ENCODE measurements at places on chromosomes 2 and 18. TPM values are rescaled to one million over a fixed set of nuclear protein-coding genes. Genes with fewer than 3 reads are reported as not detected.
A peak's percentile ranks its signal among the peaks of the same experiment; 100 is the strongest.

Gene SDC1
- total RNA-seq = 128 TPM

GRCh38 chr2:240765007-240765406, 55.0 kb downstream of the KIF1A start:
- H3K4me3 ChIP-seq = no peak overlapping the region
- H3K27ac ChIP-seq = no peak overlapping the region
- H3K36me3 ChIP-seq = no peaks in the 10 kb centered on the region
- no peaks in the 10 kb centered on the region for H3K4me1 ChIP-seq

DNA sequence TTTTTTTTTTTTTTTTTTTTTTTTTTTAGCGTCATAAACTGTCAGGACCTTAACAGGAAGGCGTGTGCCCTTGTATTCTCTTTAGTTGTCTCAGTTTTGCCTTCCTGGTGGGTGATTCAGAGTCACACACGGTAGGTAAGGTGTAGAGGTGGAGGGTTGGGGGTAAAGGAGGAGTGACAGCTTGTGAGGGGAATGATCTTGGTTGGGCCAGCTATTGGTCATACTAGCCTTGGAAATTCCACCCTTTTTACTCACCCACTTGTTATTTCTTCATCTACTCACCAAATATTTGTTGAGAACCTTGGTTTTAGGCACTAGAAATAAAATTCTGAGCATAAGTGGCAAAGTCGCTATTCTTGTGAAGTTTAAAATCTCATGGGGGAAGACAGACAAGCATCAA, 22.2 kb downstream of the SMIM21 start:
- no peaks in the 10 kb centered on the region for H3K36me3 ChIP-seq
- no peak overlapping the region for H3K27ac ChIP-seq
- H3K4me1 ChIP-seq = no peaks in the 10 kb centered on the region
- peaks cover 38% of the 10 kb centered on the region for H3K27me3 ChIP-seq
- no peak for DNase-seq

GRCh38 chr2:36965751-36966369, 476 bp downstream of the STRN start:
- H3K4me3 ChIP-seq = peak overlapping the region; percentile 83
- no peaks in the 10 kb centered on the region for H3K27me3 ChIP-seq
- no peaks in the 10 kb centered on the region for H3K36me3 ChIP-seq
- peak overlapping the region; percentile 4 for H3K27ac ChIP-seq
- peaks cover 43% of the 10 kb centered on the region for H3K4me1 ChIP-seq

GRCh38 chr2:95393901-95394300, 8.6 kb upstream of the FAHD2A start:
- H3K4me3 ChIP-seq = no peak overlapping the region
- H3K4me1 ChIP-seq = 0 out of 2 replicates have a peak, but pooled peaks cover 2% of the 10 kb centered on the region
- no peaks in the 10 kb centered on the region for H3K36me3 ChIP-seq
- DNase-seq = no peak

DNA sequence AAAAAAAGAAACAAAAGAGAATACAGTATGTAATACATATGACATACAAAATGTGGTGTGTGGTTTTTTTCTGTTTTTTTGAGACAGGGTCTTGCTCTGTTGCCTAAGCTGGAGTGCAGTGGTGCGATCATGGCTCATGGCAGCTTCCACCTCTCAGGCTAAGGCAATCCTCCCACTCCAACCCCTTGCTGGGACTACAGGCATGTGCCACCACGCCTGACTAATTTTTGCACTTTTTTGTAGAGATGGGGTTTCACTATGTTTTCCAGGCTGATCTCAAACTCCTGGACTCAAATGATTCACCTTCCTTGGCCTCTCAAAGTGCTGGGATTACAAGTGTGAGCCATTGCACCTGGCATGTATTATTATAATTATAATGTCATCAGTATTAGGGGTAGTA, 38.9 kb downstream of the DHX57 start:
- H3K27ac ChIP-seq = no peak overlapping the region
- H3K4me1 ChIP-seq = no peaks in the 10 kb centered on the region
- H3K27me3 ChIP-seq = no peaks in the 10 kb centered on the region
- H3K36me3 ChIP-seq = no peaks in the 10 kb centered on the region
- no peak overlapping the region for H3K4me3 ChIP-seq
